Transverse colon (tissue), 4 donors: ENCODE measurements at places on chromosomes 13 and 19. TPM values are rescaled to one million over a fixed set of nuclear protein-coding genes. Genes with fewer than 3 reads are reported as not detected.

GRCh38 chr13:25971047-25971446 is 80.8 kb downstream of the SHISA2 start:
- H3K4me3 ChIP-seq, result no peak overlapping the region
- H3K4me1 ChIP-seq, result no peaks in the 10 kb centered on the region
- DNase-seq, result no peak
- H3K27ac ChIP-seq, result no peak overlapping the region

DNA sequence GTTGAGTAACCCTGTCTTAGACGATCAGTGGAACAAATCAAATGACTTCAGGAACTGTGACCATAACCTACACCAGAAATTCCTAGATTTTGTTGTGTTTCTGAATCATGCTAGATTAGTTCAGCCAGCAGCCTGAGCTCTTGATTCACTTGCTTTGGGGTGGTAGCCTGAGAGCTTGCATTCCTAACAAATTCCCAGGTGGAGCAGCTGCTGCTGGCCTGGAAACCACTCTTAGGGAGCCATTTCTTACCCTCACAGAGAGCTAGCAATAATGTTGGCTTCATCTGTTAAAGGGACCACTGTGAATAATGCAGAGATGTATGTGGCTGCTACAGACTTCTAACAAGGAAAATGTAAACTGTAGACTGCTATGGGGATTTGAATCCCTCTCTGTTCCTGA is 388.1 kb upstream of the PRR20A start:
- DNase-seq, result no peak
- H3K4me1 ChIP-seq, result no peaks in the 10 kb centered on the region
- no peaks in the 10 kb centered on the region for H3K27me3 ChIP-seq
- no peak overlapping the region for H3K27ac ChIP-seq
- no peaks in the 10 kb centered on the region for H3K36me3 ChIP-seq
- H3K4me3 ChIP-seq, result no peak overlapping the region

DNA sequence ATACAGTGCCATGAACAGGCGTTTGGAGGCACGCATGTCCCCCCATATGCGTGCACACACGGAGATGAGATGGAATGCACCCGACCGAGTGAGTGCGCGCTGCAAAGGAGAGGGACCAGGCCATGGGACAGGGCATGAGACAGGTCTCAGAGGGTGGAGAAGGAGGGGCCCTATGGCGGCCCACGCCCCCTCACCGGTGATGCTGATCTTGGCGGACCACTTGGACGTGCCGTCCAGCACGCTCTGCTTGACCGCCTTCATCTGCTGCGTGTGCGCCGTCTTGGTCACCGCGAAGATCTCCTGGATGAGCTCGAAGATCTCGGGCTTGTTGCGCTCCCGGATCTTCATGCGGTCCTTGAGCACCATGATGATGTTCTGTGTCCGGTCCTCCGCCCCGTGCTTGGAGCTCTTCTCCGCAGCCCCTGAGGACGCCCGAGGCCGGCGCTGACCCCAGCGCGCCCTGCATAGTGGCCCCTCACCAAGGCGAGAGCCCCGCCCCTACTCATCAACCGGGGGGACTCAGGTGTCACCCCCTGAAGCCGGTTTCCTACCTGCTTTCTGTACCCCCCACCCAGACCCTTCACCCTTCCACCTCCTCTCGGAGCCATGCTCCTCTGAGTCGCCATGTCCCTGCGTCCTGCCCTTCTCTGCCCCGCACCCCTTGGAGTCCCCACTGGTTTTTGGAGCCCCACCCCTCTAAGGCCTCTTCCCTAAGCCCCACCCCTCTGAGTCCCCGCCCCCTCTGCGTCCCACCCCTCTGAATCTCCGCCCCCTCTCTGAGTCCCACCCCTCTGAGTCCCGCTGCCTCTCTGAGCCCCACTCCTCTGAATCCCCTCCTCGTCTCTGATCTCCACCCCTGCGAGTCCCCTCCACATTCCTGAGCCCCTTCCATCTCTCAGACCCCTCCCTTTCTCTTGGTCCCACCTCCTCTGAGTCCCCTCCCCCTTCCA is 40.8 kb downstream of the UNC13A start:
- H3K27ac ChIP-seq, result no peak overlapping the region
- no peak for DNase-seq
- H3K36me3 ChIP-seq, result no peaks in the 10 kb centered on the region
- no peaks in the 10 kb centered on the region for H3K4me1 ChIP-seq
- H3K27me3 ChIP-seq, result no peaks in the 10 kb centered on the region

DNA sequence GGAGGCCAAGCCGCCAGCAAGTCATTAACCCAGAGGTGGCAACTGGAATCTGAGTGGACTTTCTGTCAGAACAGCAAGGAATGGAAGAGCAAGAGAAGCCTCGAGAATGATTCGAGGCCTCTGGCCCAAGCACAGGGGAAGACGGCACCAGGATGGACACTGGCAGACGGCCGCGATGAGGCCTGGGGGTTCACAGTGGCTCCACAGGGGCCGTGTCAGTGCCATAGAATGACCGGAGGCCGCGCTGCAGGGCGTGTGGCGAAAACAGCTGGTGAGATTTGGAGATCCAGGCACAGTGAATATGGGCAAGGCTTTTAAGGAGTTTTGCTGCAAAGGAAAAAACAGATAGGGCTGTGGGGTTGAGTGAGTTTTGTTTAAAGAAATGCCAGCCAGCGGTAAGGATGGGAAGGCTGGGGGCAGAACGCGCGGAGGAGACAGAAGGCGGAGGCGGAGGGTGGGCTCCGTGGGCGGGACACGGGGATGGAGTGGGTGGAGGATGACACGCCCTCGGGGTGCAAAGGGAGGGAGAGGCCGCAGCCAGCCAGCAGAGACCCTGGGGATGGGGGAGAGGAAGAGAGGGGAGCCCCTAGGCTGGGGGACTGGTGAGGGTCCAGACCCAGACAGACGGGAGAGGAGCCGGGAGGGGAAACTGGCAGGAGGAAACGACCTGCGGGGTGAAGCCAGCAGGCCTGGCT is 130.5 kb downstream of the RNF17 start:
- H3K27ac ChIP-seq, result no peak overlapping the region
- DNase-seq, result no peak
- H3K4me3 ChIP-seq, result no peak overlapping the region
- no peaks in the 10 kb centered on the region for H3K4me1 ChIP-seq

DNA sequence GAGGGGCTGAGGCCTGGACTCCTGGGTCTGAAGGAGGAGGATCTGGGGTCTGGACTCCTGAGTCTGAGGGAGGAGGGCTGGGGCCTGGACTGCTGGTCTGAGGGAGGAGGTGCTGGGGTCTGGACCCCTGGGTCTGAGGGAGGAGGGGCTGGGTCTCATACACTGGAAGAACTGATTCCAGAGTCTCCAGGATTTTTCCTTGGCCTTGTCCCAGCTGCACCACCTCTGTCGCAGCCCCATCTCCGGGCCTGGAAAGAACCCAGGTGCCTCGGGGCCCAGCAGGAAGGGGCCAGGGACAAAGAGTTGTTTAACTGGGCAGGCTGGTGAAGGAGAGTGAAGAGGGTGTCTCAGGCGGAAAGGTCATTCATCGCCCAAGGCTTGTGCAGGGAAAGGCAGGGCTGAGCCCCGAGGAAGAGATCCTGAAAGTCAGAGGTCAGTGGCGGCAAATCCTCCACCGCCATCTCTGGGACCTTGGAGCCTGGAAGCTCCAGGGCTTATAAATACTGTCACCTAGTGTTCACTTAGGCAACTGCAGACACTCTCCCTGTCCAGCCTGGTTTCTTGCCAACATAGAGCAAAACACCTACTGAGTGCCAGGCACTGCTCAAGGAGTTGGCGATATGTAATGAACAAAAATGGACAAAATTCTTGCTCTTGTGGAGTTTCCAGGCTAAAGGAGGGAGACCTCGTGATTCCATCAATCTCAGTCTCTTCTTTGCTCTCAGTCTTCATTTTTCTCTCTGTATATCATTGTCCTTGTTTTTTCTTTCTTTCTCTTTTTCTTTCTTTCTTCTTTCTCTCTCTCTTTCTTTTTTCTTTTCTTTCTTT is 4.4 kb upstream of the KCNN4 start:
- DNase-seq, result peak; percentile 70
- H3K27me3 ChIP-seq, result no peaks in the 10 kb centered on the region
- peak overlapping the region; percentile 48 for H3K27ac ChIP-seq
- peaks cover 35% of the 10 kb centered on the region for H3K4me1 ChIP-seq

- no peaks in the 10 kb centered on the region for H3K36me3 ChIP-seq
- H3K4me1 ChIP-seq, result peaks cover 11% of the 10 kb centered on the region
- no peaks in the 10 kb centered on the region for H3K27me3 ChIP-seq
- H3K4me3 ChIP-seq, result no peak overlapping the region
- no peak for DNase-seq
- H3K27ac ChIP-seq, result no peak overlapping the region
These were observed 27.6 kb upstream of the SLC35E1 start for GRCh38 chr19:16599655-16600346.

DNA sequence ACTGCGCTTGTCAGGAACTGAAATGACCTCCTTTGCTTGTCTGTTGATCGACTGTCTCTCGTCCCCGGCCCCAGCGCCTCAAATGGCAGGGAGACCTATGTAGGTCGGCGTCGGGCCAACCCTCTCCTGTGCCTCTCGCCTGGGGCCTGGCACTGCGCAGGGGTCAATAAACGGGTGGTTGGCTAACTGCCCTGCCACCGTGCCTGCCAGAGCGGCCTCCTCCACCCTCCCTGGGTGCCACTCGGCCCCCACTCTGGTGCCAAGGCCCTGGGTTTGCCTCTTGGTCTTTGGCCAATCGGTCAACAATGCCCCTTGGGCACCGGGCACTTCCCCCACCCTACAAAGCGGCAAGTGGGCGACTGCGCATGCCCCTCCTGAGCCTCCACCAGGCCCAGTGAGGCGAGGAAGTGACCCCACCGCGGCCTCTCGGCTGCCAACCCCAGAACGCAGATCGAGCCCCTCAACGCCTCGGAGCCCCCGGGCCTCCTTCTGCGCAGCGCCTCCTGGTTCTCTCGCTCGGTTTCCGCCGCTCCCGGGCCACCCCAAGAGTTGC is 1.1 kb downstream of the KEAP1 start:
- H3K4me1 ChIP-seq, result peaks cover 55% of the 10 kb centered on the region
- H3K36me3 ChIP-seq, result no peaks in the 10 kb centered on the region
- peak overlapping the region; percentile 100 for H3K27ac ChIP-seq
- peak; percentile 89 for DNase-seq

GRCh38 chr19:31214086-31214485 is 135.2 kb downstream of the TSHZ3 start:
- no peaks in the 10 kb centered on the region for H3K27me3 ChIP-seq
- H3K4me3 ChIP-seq, result no peak overlapping the region
- no peak overlapping the region for H3K27ac ChIP-seq

PEX11G gene
- 9.5 TPM for total RNA-seq

DIAPH3 gene
- 0.95 TPM for total RNA-seq

TMEM221 gene
- 0.48 TPM for total RNA-seq

FCGBP gene
- 1,603 TPM for total RNA-seq
